Dermis blood vessel endothelial cell (primary cell): ENCODE measurements at places on chromosomes 6 and 20. TPM values are rescaled to one million over a fixed set of nuclear protein-coding genes. Genes with fewer than 3 reads are reported as not detected.
A peak's percentile ranks its signal among the peaks of the same experiment; 100 is the strongest.

GRCh38 chr20:36644032-36644705, 1.8 kb downstream of the SLA2 start:
- DNase-seq: no peak

- no peak for DNase-seq
Measured at GRCh38 chr6:81906709-81907204, 154.3 kb upstream of the TENT5A start.

DNA sequence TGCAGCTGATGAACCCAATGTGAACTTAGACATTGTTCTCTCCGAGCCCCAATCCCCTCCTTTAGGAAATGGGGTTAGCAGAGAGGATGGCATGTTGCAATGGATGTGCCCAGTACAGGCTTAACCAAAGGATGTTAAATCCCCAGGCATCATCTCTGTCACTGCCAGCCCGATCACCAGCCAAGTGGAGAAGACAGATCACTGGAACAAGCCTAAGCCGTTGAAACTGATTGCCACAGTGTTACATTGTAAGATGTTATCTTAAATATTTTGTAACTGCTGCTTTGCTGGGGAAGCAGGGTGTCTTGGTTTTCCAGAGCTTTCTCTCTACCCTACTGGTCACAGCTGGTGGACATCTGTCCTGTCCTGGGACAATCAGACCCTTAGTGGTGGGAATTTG, 783.4 kb upstream of the CHD6 start:
- no peak for DNase-seq

DNA sequence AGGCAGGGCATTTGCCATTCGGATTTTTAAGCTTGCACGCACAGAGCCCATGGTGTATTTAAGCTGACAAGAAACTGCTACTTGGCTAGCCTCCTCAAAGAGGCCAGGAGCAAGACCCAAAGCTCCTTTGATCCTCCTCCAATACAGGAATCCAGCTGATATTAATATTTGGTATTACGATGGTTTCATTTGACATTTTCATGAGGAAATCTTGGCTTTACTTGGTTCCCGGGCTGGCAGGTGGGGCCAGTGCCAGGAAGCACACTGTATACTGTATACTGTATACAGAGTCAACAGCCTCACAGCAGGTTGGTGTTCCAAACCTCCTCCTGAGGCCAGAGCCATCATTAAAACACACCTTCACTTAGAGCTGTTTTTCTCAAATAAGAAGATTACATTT, 138.2 kb upstream of the ARMC2 start:
- DNase-seq: no peak

DNA sequence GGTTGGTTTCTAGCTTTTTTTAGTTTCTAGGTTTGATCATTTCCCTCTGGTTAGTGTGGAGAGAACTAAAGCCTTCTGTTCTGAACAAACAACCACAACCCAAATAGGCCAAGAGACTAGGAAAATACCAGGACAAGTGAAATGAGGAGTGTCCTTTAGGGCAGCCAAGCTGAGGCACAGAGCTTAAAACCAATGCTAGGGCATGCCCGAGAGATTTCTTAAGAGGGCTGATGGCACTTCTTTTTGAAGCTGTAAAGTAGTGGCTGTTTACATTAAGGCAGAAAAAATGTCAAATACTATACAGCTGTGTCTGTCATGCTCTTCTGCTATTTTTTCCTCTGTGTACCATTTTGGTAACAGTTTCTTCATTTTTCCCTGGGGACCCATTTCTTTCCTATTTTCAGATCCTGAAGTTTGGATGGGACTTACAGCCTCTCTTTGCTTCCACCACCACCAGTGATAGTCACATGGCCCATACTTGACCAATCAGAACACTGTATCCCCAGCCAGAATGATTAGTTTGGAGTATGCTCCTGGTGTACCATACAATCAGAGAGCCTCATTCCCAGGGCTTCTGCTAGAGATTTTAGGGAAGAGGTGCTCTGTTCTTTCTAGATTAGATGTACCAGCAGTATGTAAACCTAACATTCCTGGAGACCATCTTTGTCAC, 154.4 kb downstream of the BMP2 start:
- DNase-seq: no peak

GRCh38 chr6:52155791-52156576, 30.2 kb upstream of the IL17A start:
- DNase-seq: peak; percentile 76

GRCh38 chr6:73286752-73287151, 23.8 kb upstream of the KHDC1 start:
- no peak for DNase-seq

DNA sequence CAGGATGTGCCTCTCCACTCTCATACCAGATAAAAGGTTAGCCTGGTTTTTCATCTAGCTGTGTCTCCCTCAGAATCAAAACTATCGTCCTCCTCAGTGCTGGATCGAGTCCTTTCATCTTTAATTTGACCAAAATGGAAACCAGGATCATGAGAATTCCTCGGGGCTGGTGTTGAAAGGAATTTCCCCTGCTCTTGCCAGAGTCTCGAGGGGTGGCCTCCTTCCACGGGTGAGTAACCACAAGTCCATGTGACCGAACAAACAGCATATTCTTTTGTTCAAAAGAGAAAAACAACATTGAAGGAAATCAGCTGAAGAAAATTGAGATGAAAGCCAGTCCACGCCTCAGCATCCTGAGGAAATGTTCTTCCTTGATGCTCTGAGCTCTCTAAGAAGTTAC, 165.9 kb upstream of the CDYL start:
- DNase-seq: peak; percentile 73

- no peak for DNase-seq
Measured at GRCh38 chr20:40769677-40770285, 80.7 kb upstream of the MAFB start.

GRCh38 chr6:1226277-1227099, 85.4 kb upstream of the FOXQ1 start:
- no peak for DNase-seq

GRCh38 chr6:25469797-25470388, 182.1 kb upstream of the SCGN start:
- DNase-seq: no peak

DNA sequence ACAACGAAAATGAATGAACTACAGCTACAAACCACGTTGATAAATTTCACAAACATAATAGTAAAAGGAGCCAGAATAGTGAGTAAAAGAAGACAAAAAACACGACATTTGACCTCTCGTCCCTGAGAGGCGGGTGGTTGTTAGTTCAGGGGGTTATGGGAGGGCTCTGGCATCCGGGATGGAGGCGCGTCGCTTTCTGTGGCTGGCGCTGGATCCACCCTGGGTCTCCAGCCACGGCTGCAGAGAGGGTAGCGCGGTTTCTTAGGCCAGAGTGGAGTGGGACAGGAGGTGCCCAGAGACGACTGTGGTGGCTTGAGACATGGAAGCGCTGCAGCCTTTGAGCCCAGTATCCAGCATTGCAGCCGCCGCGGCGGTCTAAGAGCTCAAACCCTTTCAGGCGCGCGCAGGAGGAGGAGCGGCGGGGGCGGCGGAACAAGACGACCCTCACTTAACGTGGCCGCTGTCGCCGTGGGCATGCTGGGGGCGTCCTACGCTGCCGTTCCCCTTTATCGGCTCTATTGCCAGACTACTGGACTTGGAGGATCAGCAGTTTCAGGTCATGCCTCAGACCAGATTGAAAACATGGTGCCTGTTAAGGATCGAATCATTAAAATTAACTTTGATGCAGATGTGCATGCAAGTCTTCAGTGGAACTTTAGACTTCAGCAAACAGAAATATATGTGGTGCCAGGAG, 3.7 kb upstream of the ZSCAN23 start:
- no peak for DNase-seq

DNA sequence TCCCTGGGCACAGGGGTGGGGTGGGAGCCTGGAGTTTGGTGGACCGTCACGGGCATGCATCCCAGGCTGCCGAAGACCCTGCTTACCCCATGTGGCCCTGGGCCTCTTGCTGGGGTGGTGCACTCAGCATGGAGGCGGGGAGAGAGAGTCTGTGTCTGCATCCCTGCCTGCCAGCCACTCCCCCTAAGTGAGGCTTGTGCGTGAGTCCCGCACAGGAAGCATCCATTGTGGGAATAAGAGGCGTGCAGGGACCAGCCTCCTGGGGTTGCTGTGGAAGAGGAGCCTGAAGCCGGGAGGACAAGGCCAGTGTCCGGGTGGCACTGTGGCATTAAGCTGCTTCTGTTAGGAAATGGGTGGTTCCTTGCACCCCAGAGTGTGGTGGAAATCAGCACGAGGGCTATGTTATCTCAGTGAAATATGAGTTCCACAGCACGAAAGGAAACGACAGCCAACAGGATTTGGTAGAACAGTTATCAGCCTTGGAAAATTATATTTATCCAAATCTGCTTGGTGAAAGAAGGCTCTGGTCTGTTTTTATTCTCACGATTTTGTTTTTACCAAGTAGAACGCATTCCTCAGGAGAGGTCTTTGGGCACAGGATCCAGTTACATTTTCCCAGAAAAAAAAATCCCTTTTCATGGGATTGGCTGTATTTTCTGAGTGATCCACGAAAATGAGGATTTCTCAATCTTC, 35.7 kb downstream of the CDH4 start:
- no peak for DNase-seq

DNA sequence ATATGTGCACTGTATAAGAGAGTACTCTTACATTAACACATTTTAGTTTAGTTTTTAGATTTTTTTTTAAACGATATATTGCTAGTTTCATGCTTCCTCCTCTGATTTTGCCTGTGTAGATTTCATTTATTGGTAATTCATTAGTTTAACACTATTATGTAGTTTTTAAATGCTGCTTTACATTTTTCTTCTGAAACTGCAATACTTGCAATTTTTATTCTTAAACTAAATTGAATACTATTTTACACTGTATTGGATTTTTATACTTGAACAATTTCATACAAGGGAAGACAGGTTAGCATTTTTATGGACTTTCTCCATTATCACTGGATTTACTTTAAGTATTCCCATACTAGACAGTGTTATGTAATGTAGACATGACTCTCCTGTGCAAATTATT, 12.2 kb downstream of the RBM24 start:
- DNase-seq: no peak

- no peak for DNase-seq
Measured at GRCh38 chr6:96812077-96812703, 25.1 kb downstream of the GPR63 start.

- DNase-seq: no peak
Measured at GRCh38 chr20:39822667-39823066, 860.5 kb downstream of the DHX35 start.

GRCh38 chr6:73739096-73739495, 43.1 kb downstream of the CD109 start:
- DNase-seq: peak; percentile 86

DNA sequence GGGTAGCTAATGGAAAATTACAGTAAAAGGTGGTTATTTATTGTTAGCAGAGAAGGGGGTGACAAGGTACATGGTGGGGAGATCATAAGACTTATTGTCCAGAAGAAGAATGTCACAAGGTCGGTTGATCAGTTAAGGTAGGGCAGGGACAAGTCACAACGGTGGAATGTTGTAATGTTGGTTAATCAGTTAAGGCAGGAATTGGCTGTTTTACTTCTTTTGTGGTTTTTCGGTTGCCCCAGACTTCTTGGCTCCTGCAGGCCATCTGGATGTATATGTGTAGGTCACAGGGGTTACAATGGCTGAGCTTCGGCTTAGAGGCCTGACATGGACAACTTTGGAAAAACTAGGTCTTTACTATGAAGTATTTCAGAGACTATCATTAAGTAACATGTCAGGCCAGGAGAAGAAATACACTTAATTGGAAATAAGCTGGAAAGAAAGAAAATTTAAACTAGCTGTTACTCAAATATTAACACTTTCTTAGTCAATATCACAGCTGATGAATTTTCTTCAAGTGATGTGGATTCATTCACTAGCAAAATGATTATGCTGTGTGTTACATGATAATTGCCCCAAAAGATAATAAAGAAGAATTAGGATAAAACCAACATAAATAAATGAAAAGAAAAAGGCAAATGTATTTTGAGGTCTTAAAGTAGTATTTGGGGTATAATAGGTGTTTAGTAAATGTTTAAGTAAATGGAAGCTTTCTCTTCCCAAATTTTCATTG, 4.4 kb downstream of the AIG1 start:
- no peak for DNase-seq

- peak; percentile 75 for DNase-seq
Measured at GRCh38 chr6:32047855-32048766, 9.9 kb downstream of the CYP21A2 start.

DNA sequence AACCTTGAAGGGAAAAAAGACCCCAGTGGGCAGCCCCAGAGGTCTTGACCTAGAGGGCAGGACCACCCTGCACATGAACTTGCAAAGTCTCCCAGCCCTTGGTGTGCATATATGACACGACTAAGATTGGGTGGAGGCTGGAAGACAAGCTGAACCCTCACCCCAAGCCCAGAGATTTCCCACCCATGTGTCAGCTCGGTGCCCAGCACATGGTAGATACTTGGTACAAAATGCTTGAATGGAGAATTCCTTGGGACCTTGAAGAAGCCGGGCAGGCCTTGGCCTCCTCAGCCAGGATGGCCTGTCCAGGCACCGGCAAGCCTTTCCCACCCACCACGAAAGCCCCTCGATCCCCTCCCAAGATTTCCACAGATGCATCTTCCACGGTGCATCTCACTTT, 50.6 kb downstream of the BPIFB1 start:
- no peak for DNase-seq

GRCh38 chr6:40953486-40953885, 85.5 kb downstream of the UNC5CL start:
- no peak for DNase-seq

- no peak for DNase-seq
Measured at GRCh38 chr20:33475381-33476152, 14.3 kb upstream of the CBFA2T2 start.

GRCh38 chr20:62371588-62372041, 4.5 kb upstream of the LAMA5 start:
- DNase-seq: no peak

DNA sequence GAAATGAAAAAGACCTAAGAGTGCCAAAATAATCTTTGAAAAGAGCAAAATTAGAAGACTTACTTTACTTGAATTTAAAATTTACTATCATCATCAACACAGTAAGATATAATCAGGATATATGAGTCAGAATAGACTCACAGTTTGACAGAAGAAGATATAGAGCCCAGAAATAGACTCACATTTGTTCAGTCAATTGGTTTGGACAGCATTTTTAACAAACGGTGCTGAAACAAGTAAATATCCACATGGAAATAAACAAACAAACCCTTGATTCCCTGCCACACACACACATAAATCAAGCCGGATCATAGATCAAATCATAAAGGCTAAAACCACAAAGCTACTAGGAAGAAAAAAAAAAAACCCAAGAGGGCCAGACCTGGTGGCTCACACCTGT, 291.1 kb downstream of the ADGRG6 start:
- DNase-seq: no peak

DNA sequence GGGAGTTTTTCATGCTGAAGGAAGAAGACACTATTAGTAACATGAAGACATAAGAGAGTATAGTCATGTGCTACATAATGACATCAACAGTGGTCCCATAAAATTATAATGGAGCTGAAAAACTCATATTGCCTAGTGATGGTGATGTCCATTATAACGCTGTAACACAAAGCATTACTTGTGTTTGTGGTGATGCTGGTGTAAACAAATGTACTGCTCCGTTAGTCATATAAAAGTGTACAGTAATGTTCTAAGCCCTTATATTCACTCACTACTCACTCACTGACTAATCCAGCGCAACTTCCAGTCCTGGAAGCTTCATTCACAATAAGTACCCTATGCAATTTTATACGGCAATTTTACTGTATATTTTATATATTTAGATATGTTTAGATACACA, 26.8 kb upstream of the ASF1A start:
- DNase-seq: no peak

THBS2 gene
- 0.79 and 2.0 TPM in 2 replicates for total RNA-seq

ADGB gene
- total RNA-seq: not detected in 2 replicates

FRMD1 gene
- not detected in 2 replicates for total RNA-seq

SIM1 gene
- 0.09 and 0.17 TPM in 2 replicates for total RNA-seq

TRIM27 gene
- total RNA-seq: 72.9 and 83.0 TPM in 2 replicates

SCGN gene
- total RNA-seq: 0.17 TPM in 1 of 2 replicates, not detected in the other

ULBP1 gene
- total RNA-seq: 0.17 and 0.23 TPM in 2 replicates

CST4 gene
- not detected in 2 replicates for total RNA-seq

TREM2 gene
- not detected in 2 replicates for total RNA-seq

COL9A3 gene
- total RNA-seq: 1.3 and 1.9 TPM in 2 replicates
